ENCODE measurements at places on chromosomes 2 and 18. TPM values are rescaled to one million over a fixed set of nuclear protein-coding genes. Genes with fewer than 3 reads are reported as not detected.

- no peak for DNase-seq
Observed at GRCh38 chr18:26756556-26756955, 109.0 kb downstream of the AQP4 start.

GRCh38 chr2:224271617-224272236 lies 130.2 kb downstream of the FAM124B start:
- no peak for DNase-seq

ALLC gene
- total RNA-seq = not detected

DNA sequence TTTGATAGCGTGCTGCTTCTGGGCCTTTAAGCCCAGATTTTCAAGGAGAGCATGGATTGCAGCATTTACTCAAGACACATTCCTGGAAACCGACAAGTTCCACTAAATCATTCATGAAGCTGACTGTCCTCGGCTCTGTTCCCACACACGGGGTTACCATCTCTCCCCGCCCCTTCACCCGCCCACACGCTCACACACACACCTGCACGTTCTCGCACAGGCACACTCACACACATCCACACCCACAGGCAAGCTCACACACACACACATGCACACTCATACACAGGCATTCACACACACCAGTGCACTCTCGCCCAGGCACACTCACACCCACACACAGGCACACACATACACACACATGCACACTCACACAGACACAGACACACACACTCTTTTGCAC lies 150.0 kb upstream of the AGAP1 start:
- DNase-seq = no peak

DNA sequence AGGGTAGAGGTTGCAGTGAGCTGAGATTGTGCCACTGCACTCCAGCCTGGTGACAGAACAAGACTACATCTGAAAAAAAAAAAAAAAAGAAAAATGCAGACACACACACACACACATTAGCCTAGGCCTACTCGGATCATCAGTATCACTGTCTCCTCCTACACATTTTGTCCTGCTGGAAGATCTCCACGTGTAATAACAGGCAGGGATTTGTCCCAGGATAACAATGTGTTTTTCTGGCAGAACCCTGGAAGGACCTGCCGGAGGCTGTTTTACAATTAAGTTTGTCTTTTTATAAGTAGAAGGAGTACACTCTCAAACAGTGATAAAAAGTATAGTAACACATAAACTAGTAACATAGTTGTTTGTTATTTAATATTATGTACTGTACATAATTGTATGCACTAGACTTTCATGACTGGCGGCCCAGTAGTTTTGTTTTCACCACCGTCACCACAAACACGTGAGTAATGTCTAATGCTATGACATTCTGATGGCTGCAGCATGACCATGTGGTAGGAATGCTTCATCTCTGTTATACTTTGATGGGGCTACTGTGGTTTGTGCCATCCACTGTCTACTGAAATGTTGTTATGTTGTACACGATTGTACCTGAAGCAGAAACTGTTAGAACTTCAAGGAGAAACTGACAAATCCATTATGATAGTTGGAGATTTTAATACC lies 130.6 kb downstream of the ATP9B start:
- DNase-seq = no peak

CCDC68 gene
- not detected for total RNA-seq

GRCh38 chr2:8570637-8571036 lies 111.2 kb upstream of the ID2 start:
- no peak for DNase-seq

GRCh38 chr2:222813177-222813843 lies 47.5 kb upstream of the ACSL3 start:
- no peak for DNase-seq

GRCh38 chr2:24220554-24221291 lies 45.9 kb downstream of the FAM228A start:
- DNase-seq = no peak

Measured in G401 (cell line).